ENCODE measurements at places on chromosomes 4 and X. TPM values are rescaled to one million over a fixed set of nuclear protein-coding genes. Genes with fewer than 3 reads are reported as not detected.

GRCh38 chr4:152917543-152918395 is 18.4 kb upstream of the FHDC1 start:
- no peak for DNase-seq

GRCh38 chrX:2928191-2928582 is 952 bp downstream of the ARSD start:
- DNase-seq = peak; percentile 74

DNA sequence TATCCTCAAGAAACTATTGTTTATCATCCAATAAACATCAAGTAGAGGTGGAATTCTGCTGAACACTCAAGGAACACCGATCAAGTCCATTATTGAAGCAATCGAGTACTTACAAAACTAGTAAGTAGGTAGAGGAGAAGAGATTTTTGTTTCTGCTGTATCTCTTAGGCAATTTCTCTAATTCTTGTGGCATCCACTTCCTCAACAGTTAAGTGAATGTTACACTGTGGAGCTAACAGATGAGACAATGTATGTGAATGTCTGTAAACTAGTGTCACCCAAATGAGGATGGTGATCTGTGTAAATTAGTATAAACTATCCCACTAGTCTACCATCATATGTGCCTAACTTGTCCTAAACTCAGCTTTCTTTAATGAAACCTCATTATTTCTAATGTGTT is 261.6 kb downstream of the ARHGAP24 start:
- DNase-seq = no peak

DNA sequence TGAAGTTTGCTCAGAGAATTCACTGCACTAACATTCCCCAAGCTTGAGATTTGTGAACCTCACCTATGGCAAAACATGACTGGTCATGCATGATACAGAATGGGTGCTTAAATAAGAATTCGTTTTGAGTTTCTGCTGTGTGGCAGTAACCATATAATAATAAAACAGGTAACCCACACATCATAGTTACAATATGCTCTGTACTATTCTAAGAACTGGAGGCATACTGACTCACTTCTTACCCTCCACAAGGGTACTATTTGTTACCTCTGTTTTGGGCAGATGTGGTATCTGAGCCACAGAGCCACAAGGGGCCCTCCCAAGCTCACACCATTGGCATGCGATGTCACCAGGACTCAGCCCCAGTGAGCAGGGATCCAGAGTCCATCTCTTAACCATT is 17.6 kb downstream of the SLC2A9 start:
- DNase-seq = no peak

GRCh38 chr4:178894126-178894525 is 1451.9 kb upstream of the AGA start:
- no peak for DNase-seq

DNA sequence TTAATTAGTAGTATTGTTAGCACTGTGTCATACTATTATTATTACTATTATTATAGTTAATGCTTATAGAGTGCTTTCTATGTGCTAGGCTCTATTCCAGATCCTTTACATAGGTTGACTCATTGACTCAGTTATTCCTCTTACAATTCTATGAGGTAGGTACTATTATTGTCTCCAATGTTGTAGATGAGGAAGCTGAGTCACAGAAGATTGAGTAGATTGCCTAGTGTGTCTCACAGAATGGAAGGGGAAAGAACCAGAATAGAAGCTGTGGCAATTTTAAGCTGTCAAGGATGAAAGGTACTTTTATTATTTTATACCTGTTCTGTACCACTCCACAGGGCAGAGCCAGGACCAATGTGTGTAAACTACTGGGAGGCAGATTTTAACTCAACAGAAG is 1.9 kb upstream of the TCEAL1 start:
- no peak for DNase-seq

The SMPX gene
- 27.7 TPM for total RNA-seq

- DNase-seq = no peak
These were observed 33.5 kb upstream of the STOX2 start for GRCh38 chr4:183871581-183871980.

The SHROOM4 gene
- total RNA-seq = 4.3 TPM

DNA sequence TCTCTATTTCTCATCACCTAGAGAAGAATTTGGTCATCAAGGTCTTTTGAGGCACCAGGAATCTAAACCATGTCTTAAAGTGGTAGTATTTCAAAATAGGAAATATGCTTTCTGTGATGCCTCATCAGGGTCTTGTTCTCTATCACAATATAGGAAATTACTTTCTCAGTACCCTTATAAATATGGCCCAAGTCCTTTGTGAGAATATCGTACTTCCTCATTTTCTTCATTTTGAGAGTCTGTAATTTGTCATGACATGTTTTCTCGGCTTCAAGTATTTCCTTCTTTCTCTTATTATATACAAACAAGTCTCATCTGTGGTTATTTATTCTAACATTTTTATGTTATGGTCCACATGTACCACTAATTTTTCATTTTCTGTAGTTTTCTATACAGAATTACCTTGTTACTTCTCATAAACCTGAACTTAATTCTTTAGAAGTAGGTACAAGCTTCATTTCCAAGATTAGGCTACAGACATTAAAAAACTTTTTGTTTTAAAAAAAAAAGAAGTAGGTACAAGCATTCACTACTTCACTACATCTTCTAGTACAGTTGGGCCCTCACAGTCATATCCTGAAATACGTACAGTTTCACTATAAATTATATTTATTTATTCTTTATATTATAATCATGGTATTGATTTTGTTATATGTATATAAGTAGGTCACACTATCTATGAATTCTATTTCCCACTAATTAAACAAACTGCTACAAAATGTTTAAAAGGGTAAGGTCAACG is 54.4 kb downstream of the KLHL13 start:
- no peak for DNase-seq

The AKAP14 gene
- not detected for total RNA-seq

DNA sequence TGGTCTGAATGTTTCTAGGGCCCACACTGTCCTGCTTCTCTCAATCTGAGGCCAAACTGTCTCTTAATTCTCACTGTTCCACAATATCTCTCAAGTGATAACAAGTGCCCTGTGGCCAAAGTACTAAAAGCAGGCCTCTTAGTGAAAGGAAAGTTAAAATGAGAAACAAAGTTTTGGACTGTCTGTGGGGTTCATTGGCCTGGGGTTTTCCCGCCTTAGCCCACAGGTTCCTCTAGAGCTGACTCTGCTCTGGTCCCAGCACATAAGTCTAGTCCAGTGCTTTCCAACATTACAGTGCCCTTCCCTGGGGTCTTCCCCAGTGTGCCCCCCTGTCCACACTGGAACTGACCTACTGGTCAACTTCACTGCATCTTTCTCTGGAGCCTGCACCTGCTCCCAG is 6.3 kb downstream of the MAGEB1 start:
- DNase-seq = no peak

- DNase-seq = no peak
These were observed 11.0 kb downstream of the PGM2 start for GRCh38 chr4:37837446-37837845.

- DNase-seq = no peak
These were observed 3.2 kb downstream of the RPS6KA3 start for GRCh38 chrX:20263474-20263873.

Data from sigmoid colon (tissue), 7 donors.